Smooth muscle cell of bladder (primary cell): ENCODE measurements at places on chromosomes 4 and X. TPM values are rescaled to one million over a fixed set of nuclear protein-coding genes. Genes with fewer than 3 reads are reported as not detected.

Gene MTNR1A
- total RNA-seq = not detected in 2 replicates

Gene TRO
- total RNA-seq = 7.7 and 14.0 TPM in 2 replicates

Gene TMEM35A
- total RNA-seq = 3.1 and 3.4 TPM in 2 replicates

Gene SLC35A2
- 10.5 and 12.1 TPM in 2 replicates for total RNA-seq
